ENCODE measurements at places on chromosomes 2 and 18.
A peak's percentile ranks its signal among the peaks of the same experiment; 100 is the strongest.

DNA sequence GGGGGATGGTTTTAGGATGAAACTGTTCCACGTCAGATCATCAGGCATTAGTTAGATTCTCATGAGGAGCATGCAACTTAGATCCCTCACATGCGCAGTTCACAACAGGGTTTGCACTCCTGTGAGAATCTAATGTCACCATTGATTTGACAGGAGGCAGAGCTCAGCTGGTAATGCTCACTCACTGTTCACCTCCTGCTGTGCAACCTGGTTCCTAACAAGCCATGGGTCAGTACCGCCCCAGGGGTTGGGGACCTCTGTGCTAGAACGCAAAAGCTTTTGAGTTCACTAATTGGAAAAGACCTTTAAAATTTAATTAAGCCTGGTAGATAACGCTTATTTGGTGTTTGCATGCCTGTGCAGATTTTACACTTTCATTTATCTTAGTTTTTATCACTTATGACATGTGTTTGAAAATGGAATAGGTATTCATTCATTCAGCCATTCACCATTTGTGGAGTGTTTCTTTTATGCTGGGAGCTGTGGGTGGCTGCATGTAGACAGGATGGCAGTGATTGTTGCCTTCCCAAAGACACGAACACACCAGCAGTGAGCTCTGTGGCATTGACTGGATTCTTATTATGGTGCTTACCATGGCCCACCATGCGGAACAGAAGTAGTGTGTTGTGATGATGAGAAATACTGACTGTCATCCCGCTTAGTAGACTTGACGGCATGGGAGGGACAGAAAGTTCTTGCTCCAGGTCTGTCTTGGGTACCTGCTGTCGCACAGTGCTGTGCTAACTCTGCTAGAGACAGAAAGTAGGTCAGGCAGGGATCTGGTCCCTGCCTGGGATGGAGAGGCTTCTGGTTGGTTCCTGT, 6.4 kb downstream of the RAB31 start:
- H3K4me3 ChIP-seq: no peak overlapping the region
- no peaks in the 10 kb centered on the region for H3K36me3 ChIP-seq
- no peaks in the 10 kb centered on the region for H3K27me3 ChIP-seq
- no peak for DNase-seq
- no peak overlapping the region for H3K27ac ChIP-seq

- no peaks in the 10 kb centered on the region for H3K4me1 ChIP-seq
- H3K27ac ChIP-seq: no peak overlapping the region
- no peaks in the 10 kb centered on the region for H3K36me3 ChIP-seq
- no peak overlapping the region for H3K4me3 ChIP-seq
- DNase-seq: no peak
Observed at GRCh38 chr18:39604836-39605235, 2039.2 kb upstream of the CELF4 start.

- no peaks in the 10 kb centered on the region for H3K4me1 ChIP-seq
- DNase-seq: no peak
- no peak overlapping the region for H3K27ac ChIP-seq
- no peak overlapping the region for H3K4me3 ChIP-seq
- H3K27me3 ChIP-seq: no peaks in the 10 kb centered on the region
- H3K36me3 ChIP-seq: no peaks in the 10 kb centered on the region
Observed at GRCh38 chr2:48145845-48146452, 239.7 kb upstream of the FBXO11 start.

GRCh38 chr2:189580241-189580651, 340 bp downstream of the SLC40A1 start:
- H3K4me1 ChIP-seq: no peaks in the 10 kb centered on the region
- peak overlapping the region; percentile 98 for H3K27ac ChIP-seq
- no peaks in the 10 kb centered on the region for H3K27me3 ChIP-seq

DNA sequence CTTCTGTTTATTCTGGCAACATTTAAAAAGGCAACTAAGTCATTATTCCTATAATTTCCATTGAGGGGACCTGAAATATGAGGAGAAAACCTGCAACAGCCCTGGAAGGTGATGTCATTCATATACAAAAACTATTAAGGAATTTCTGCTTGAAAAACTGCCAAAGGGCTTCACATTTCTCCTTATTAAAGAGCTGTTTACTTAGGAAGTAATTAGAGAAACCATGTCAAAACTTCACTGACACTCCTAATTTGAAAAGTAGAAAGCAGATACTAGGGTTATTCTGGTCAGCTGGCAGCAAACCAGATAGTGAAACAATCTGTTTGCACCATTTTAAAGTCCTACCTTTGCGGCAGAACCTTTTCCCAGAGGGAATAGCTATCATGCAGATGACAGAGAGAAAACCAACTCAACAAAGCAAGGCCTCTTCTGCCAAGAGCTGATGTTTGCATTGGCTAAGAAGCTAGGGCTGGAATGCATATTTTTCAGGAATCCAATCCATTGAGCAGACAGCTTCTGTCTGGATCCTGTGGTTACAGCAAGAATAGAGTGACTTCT, 592.2 kb upstream of the SYT4 start:
- H3K36me3 ChIP-seq: no peaks in the 10 kb centered on the region
- no peaks in the 10 kb centered on the region for H3K4me1 ChIP-seq
- H3K27ac ChIP-seq: no peak overlapping the region
- H3K27me3 ChIP-seq: no peaks in the 10 kb centered on the region
- DNase-seq: no peak

DNA sequence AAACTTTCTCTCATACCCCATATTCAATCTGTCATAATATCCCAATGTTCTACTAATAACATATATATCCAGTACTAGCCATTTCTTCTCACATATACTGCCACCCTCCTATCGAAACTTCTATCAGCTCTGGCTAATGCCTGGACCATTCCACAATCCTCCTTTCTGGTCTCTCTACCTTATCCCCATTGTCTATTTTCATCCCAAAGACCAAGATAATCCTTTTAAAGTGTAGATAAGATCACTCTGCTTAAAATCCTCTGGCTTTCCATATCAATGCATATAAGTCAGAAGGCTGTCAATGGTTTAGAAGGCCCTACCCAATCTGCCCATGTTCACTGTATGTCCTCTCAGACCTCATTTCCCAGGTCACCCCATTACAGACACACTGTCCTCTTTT, 229.6 kb downstream of the ZEB2 start:
- no peak overlapping the region for H3K4me3 ChIP-seq
- no peak overlapping the region for H3K27ac ChIP-seq
- H3K4me1 ChIP-seq: no peaks in the 10 kb centered on the region
- DNase-seq: no peak
- no peaks in the 10 kb centered on the region for H3K36me3 ChIP-seq
